ELF-1 (cell line): ENCODE measurements at places on chromosomes 16 and 17.
A peak's percentile ranks its signal among the peaks of the same experiment; 100 is the strongest.

DNA sequence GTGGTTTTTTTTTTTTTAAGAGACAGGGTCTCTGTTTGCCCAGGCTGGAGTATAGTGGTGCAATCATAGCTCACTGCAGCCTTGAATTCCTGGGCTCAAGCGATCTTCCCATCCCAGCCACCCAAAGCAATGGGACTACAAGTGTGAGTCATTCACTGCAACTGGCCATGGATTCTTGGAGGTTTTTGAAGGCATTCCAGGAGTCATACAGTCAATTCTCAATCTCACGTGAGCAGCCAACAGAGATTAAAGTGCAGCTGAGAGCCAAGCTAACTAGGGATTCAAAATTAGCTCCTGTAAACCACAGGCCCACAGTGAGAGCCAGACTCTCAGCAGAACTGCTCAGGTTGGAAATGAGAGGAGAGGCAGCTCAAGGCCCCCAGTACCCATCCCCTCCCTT, 30.2 kb downstream of the XPO6 start:
- DNase-seq = peak; percentile 64

- no peak for DNase-seq
These were observed 475.9 kb downstream of the GRIN2A start for GRCh38 chr16:9706217-9706836.

GRCh38 chr16:57763285-57764005, 27.9 kb downstream of the KATNB1 start:
- DNase-seq = no peak

- DNase-seq = no peak
These were observed 15.3 kb downstream of the TBX2 start for GRCh38 chr17:61414936-61415251.

DNA sequence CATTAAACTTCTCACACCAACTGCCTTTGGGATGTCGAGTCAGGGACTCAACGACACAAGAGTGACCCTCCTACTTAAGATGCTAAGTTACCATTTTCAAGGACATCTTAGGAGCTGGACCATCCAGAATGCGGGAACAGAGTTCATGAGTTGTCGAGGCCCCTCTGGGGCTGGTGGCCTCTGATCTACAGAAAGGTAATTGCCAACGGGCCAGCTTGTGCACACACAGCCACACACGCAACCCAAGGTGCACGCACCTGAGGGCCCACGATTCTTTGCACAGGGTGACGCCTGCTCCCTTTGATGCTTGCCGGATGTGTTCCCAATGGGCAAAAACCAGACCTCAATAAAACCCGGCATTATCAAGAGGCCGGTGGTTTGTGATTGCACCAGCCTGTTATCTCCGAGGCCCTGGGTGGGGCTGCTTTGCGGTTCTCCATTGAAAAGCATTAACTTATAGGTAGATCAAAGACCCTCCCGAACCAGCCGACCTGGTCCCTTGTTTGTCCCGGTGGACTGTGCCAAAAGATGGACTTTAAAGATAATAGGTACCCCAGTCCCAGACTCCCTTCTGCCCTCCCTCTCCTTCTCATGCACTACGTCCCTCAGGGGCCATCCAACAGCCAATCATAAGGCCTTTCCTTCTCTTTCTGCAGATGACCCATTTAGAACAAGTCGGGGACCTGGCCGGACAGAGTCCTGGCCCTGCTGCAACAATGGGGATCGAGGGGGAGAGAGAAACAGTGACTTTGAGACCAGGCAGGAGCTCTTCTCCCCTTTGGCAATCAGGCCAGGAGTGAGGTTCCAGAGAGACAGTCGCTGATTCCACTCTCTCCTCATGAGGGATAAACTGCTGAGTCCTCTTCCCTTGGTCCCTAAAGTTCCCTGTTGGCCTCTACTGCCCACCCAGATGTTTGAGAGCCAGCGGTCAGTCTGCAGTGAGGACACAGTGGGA, 292.5 kb downstream of the SOX9 start:
- no peak for DNase-seq

- DNase-seq = no peak
These were observed 616.9 kb upstream of the SOX9 start for GRCh38 chr17:71503710-71504465.

- no peak for DNase-seq
These were observed 43.5 kb downstream of the CYB561 start for GRCh38 chr17:63402431-63403212.

DNA sequence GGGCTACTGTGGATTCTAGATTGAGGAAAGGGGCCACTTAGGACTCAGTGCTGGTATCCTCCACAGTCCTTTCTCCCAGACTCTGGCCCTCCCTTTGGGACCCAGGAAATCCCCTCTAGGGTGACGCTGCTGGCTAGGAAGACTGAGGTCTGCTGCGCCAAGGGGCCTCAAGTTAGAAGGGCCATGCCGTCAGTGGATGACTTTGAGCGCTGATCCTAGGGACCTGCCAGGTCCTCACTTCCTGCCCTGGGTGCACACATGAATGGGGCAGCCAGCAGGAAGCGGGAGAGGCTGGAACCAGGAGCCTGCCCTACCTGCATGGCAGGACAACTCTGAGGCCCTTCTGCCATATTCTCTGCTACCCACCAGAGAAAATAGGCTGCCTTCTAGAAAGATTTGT, 145.0 kb downstream of the RAB11FIP4 start:
- DNase-seq = no peak

DNA sequence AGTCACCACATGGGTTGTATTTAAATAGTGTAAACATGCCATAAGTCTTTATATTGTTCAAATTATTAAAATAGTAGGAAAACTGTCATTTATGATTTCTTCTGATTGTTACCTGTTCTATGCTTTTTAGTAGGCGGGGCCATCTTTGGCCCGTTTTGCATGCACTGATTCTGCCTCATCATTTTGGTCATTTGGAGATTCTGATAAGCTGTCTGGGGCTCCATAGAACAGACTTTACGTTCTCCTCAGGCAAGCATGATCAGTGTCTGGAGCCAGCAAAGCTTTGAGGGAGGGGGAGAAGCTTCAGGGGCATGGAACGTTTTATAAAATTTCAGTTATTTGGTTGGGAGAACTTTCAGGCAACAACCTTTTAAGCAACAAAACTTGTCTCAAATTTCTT, 8.8 kb downstream of the NDEL1 start:
- DNase-seq = no peak

- DNase-seq = peak; percentile 38
These were observed 478.4 kb downstream of the TOX3 start for GRCh38 chr16:52068447-52069074.

GRCh38 chr16:17358355-17358754, 112.4 kb downstream of the XYLT1 start:
- no peak for DNase-seq

DNA sequence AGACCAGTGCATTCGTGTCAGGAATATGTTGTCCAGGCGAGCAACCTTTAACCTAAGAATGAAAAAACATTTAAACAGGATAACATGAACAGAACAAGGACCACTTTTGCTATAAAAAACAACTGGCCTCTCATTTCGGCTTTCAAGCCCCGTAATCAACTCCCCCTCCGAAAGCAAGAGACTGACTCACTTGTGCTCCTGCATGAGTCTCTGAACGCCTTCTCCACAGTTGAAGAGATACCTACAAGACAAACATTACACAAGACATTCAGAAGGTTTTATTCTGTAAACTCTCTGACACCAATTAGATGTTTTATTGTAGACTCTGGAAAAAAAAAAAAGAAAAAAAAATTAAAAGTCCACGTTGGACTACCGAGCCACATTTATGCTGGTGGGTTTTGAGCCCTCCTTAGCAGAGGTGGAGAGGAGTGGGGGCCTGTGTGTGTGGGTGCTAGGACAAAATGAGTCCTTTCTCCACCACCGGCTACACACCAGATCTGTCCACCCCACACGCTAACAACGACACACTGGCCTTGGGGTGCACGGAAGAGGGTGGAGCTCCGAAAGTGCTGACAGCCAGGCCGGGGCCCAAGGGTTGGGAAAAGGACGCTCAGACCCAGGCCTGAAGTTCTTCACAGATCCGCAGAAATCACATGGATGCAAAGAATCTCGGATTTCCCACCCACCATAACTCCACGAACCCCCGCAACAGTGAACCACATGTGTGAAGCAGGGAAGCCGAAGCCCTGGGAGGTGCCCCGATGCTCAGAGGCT, 759 bp downstream of the ELAC2 start:
- DNase-seq = no peak

DNA sequence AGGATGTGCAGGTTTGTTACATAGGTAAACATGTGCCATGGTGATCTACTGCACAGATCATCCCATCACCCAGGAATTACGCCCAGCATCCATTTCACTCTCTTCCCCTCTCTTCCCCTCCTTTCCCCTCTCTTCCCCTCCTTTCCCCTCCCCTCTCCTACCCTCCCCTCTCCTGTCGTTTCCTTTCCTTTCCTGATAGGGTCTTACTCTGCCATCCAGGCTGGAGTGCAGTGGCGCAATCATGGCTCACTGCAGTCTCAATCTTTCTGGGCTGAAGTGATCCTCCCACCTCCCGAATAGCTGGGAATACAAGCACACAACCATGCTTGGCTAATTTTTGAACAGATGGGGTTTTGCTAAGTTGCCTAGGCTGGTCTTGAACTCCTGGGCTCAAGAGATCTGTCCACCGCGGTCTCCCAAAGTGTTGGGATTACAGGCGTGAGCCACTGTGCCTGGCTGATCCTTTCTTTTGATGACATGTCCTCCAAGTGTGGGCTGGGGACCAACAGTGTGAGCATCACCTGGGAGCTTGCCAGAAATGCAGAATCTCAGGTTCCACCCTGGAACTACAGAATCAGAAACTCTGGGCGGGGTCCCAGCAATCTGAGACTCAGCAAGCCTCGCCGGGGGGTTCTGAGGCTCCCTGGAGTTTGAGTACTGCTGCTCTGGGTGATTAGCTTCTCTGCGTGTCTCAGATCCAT, 10.8 kb downstream of the ATP2C2 start:
- no peak for DNase-seq

DNA sequence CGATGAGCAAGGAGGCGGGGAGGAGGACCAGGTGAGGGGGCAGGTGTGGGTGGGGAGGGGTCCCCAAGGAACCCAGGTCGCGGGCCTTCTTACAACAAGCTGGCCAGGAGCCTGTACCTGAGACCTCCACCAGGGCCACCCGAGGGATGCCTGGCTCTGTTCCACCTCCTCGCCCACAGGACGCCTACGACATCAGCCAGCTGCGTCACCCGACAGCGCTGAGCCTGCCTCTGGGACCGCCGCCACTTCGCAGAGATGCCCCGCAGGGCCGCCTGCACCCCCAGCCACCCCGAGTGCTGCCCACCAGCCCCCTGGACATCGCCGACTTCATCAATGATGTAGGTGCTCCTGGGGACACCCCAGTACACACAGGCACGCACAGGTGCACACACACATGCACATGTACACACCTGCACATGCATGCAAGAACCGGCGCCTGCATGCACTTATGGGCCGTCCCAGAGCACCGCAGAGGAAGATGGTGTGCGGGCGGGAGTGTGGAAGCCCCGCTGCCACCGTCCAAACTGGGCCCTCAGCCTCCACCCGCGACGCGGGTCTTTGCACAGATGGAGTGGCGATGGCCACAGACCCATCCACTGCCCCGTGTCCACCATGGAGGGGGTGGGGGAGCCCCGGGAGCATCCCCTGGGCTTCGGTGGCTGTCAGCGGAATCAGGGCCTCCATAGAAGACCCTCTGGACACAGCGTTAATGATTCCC, 6.6 kb downstream of the SLC22A31 start:
- DNase-seq = no peak

GRCh38 chr17:1629504-1630310, 1.1 kb upstream of the SLC43A2 start:
- peak; percentile 80 for DNase-seq

- no peak for DNase-seq
These were observed 541 bp downstream of the ZNF18 start for GRCh38 chr17:11996722-11997146.

GRCh38 chr17:31431098-31431851, 39.8 kb downstream of the RAB11FIP4 start:
- DNase-seq = peak; percentile 39

GRCh38 chr16:72768591-72768990, 279.3 kb downstream of the ZFHX3 start:
- DNase-seq = no peak

DNA sequence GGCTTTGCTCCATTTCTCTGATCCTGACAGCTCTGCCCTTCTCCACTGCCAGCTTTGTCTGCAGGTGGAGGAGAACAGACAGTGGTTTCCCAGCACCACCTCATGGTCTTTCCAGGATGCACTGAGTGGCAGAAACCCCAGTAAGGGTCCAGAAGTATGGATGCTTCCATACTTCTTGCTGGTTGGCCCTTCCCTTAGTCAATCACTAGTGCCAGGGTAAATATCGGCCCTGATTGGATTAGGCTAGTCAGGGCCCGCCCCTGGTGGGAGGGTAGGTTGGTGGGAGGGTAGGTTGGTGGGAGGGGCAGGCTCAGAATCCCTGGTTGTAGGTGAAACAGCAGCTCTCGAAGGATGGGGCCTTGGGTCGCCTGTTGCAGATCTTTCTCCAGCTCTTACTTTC, 10.2 kb downstream of the RNF213 start:
- DNase-seq = peak; percentile 84

GRCh38 chr17:4913994-4914393, 11.1 kb upstream of the CHRNE start:
- no peak for DNase-seq

- no peak for DNase-seq
These were observed 153.1 kb upstream of the MPHOSPH6 start for GRCh38 chr16:82323171-82323570.

DNA sequence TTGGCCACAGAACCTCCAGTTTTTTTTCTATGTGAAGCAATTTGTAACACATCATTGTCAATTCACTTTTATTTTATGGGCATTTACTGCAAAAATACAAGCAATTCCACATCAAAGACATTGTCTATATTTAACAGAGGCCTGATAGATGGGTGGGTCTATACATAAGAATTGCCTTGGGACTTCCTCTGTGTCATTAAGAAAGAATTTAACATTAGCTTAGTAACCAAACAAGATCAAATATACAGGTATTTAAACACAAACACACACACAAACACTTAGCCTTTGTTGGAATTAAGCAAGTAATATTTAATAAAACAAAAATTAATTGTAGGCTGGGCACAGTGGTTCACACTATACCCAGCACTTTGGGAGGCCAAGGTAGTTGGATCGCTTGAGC, 4.3 kb upstream of the PITPNC1 start:
- no peak for DNase-seq

DNA sequence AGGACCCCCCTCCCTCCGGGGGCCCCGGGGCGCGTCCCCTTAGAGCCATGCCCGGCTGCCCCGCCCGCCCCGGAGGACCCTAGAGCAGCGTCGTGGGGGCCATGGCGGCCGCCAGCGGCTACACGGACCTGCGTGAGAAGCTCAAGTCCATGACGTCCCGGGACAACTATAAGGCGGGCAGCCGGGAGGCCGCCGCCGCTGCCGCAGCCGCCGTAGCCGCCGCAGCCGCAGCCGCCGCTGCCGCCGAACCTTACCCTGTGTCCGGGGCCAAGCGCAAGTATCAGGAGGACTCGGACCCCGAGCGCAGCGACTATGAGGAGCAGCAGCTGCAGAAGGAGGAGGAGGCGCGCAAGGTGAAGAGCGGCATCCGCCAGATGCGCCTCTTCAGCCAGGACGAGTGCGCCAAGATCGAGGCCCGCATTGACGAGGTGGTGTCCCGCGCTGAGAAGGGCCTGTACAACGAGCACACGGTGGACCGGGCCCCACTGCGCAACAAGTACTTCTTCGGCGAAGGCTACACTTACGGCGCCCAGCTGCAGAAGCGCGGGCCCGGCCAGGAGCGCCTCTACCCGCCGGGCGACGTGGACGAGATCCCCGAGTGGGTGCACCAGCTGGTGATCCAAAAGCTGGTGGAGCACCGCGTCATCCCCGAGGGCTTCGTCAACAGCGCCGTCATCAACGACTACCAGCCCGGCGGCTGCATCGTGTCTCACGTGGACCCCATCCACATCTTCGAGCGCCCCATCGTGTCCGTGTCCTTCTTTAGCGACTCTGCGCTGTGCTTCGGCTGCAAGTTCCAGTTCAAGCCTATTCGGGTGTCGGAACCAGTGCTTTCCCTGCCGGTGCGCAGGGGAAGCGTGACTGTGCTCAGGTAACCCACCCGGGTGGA, 759 bp downstream of the ALKBH5 start:
- DNase-seq = peak; percentile 55
